ENCODE measurements at places on chromosomes 13 and 19.

DNA sequence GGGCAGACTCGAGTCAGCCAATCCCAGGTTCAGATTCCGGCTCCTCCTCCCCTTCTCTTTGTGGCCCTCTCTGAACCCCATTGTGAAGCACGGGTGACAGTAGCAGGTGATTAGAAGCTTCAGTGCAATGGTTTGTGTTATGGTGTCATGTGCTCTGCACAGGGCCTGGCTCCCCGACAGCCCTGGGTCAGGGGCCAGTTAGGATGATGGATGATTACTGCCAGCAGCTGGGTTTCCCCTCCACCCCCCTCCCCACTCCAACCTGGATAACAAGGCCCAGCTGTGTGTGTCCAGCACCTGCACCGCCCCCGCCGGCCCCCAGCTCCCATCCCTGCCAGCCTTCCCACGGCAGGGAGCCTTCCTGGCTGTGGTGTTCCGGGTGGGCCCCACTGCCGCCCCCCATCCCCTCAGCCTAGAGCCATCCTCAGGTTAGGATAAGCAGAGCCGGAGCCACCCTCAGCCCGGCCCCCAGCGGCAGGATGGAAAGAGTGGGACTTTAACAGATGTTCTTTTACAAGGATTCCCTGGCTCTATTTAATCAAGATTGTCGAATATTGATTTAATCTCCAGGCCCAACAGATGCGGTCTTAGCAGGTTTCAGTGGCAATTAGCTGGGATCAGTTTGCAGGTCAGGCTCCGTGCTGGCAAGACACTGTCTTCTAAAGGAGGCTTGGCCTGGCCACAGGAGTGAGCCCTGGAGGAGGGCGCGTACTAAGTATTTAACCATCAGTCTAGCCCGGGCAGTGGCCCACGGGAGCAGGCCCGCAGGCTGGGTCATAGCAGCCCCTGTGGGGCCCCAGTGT, 156.2 kb downstream of the SIPA1L3 start:
- no peak for DNase-seq

DNA sequence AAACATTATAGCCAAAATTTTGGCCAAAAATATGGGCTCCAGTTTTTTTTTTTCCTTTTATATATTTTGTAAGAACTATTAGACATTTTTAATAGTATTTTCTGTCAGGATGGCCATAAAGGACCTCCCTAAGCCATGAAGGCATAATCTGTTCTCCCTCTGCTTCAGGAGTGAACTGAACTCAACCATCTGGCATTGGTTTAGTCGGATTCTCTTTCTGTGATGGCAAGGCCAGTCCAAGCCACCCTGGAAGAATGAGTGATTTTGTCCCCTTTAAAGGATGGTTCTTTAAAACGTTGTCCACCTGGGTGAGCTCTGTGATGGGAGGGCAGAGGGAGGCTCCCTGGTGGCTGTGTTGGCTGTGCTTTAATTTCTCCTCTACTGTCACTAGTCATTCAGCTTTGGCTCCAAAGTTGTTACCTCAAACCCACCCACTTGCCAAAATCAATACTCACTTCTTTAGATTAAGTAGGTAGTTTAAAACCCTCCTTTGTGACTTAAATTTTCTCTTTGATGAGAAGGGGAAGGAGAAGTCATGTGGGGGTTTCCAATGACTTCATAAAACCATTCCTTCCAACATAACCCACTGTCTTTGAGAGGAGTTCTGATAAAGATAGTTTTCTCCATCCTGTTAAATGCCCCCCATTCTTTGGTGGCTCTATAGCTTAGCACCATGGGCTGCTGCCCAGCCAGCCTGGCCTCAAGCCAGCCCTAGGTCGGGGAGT, 4.4 kb downstream of the TNFRSF19 start:
- DNase-seq: no peak

DNA sequence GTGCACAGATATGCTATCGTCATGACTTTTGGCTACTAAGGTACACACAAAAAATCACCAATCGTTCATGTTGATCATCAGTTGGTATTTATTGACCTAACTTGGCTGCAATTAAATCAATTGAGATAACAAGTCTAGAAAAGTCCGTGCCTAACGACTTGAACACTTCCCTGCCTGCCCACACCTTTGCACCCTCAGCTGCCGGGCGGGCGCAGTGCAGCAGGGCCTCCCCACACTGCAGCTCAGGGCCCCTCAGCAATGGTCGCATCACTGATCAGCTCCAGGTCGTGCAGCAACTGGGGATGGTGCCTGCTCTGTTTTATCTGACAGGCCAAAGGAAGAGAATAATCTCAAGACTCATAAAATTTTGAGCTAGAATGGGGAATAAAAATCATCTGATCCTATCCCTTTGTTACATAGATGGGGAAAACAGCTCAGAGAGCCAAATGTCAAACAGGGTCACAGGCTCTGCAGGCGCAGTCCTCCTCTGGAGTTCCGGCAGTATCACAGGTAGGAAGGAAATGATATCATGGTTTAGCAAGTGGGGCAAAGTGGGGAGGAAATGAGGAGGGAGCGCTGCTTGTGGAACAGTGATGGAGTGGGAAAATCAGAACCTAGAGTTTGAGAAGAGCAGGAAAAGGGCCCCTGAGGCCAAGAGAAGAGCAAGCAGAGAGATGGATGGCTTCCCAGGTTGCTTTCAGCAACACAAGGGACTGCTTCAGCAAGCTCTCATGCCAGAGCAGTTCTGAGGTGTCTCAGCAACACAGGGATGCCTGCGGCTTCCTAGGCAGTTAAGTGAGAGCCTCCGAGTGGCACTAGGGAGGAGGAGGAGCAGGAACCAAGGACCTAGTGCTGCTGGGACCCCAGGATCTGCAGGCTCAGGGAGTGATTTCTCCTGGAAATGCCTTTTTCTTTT, 57.5 kb downstream of the SLC7A1 start:
- no peak for DNase-seq

- DNase-seq: peak; percentile 81
These were observed 513 bp downstream of the CIRBP start for GRCh38 chr19:1269478-1270212.

DNA sequence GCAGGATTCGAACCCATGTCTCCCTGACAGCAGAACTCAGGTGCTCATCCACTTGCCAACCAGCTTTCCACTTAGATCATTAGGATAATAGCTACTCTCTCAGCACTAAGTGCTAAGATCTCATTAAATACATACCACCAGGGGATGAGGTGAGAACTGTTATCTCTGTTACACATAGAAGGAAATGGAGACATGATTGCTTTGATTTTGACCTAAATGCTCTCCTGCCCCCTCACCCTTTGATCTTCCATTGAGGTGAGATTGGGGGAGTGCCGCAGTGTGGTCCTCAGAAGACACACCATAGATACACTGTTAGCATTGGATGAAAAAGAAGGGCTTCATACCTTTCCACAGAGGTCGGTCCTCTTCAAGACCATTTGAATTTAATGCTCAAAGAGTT, 38.9 kb upstream of the NPAS1 start:
- no peak for DNase-seq

- DNase-seq: no peak
These were observed 153.5 kb upstream of the KLF12 start for GRCh38 chr13:74287724-74288169.

- DNase-seq: no peak
These were observed 528.6 kb downstream of the SUCLA2 start for GRCh38 chr13:47472516-47472915.

GRCh38 chr19:4906963-4907362, 2.3 kb upstream of the UHRF1 start:
- no peak for DNase-seq

DNA sequence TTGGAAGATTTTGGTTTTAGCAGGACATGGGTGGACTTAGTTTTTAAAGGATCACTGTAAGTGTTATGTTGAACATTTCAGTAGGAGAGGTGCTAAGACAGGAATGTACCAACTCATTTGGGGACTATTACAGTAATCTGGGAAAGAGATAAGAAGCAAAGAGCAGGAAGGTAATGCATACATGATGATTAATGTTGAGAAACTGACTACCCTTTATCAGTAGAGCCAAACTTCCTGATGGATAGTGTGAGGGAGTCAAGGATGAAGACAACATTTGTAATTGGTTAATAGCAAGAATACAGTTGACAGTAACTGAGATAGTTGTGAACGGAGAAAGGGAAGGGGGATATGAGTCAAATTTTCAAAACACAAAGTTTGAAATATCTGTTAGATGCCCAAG, 421.9 kb upstream of the PRR20A start:
- DNase-seq: no peak

- DNase-seq: peak; percentile 26
These were observed 75.3 kb downstream of the CACNA1A start for GRCh38 chr19:13430790-13431582.

DNA sequence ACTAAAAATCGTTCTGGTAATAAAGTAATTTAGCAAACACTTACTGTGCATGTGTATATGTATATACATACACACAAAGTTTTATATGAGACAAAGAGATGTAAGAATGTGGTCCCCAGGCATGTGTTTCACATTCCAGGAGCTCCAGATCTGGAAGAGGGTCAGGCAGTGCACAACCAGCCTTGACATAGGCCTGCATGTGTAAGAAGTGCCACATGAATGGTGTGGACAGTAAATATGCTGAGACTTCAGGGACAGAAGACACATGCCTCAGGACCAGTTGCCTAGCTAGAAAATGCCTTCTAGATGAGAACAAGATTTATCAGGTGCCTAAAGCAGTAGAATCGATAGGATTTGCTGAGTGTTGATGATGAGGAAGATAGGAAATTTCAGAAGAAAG, 76.4 kb downstream of the FRY start:
- no peak for DNase-seq

DNA sequence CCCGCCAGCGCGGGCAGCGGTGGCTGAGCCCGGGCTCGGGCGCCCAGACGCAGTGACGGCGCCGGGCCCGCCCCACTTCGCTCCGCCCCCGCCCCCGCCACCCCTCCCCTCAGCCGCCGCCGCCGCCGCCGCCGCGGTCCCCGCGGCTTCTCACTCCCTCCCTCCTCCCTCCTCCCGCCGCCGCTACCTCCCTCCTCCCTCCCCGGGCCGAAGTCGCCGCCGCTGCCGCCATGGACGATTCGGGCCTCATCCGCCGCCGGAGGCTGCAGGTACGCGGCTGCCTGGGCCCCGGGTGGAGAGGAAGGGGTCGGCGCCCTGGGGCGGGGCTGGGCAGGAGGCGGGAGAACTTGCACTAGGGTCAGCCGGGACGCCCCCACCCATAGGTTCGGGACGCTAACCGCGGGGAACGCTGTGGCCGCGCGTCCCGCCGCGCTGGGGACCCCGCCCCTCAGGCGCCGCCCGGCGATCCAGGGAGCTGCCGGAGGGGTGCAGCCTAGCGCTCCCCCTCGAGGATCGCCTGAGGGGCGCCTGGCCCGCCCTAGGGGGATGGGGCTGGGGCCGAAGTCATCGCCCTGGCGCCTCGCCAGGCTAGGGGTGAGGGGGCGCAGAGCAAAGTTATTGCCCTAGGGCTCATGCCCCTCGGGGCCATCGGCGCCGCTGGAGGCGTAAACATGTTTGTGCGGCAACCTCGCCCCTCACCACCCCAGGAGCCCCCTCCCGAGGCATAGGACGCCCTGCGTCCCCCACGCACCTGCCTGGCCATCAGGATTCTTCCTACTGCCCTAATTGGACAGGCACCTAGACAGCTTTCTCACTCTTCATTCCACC, 427 bp downstream of the RTBDN start:
- DNase-seq: no peak

GRCh38 chr13:39516096-39516495, 86.9 kb downstream of the LHFPL6 start:
- DNase-seq: no peak

DNA sequence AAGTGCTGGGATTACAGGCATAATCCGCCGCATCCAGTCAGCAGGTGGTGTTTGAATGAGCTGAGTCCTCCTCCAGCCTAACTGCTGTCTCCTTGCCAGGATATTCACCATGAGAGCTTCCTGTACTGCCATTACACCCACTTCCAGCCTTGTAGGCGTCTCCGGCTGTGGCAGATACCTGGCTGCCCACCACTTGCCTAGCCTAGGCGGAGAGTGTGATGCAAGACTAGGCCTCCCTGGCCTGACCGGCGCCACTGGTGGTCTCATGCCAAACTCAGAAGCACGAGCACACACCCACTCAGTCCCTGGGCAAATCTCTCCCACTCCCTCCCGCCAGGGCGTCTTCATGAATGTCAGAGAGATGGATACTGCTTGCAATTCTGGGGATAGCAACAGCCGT, 16.6 kb downstream of the IL12RB1 start:
- DNase-seq: no peak

GRCh38 chr13:45243077-45243476, 42.2 kb upstream of the KCTD4 start:
- DNase-seq: no peak

GRCh38 chr19:45876411-45877197, 9.3 kb downstream of the IRF2BP1 start:
- no peak for DNase-seq

GRCh38 chr19:45421947-45422498, 1.7 kb downstream of the ERCC1 start:
- DNase-seq: no peak

GRCh38 chr13:65470781-65471180, 1759.4 kb downstream of the PCDH9 start:
- no peak for DNase-seq

DNA sequence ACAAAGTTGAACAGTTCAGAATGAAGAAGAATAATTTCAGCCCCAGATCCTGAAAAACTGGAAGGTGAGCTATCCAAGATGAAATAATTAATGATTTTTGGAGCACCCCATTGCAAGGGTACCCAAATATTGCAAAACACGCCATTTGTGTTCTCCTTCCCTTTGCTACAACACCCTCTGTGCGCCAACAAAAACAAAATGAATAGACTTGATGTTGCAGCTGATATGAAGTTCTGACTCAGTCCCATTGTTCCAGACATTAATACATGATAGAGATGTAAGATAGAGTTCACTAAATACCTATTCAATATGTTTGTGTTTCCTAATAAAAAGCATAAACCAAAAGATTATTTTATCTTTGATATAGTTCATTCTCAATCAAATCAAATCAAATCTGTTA, 287.5 kb upstream of the SOX21 start:
- DNase-seq: no peak

DNA sequence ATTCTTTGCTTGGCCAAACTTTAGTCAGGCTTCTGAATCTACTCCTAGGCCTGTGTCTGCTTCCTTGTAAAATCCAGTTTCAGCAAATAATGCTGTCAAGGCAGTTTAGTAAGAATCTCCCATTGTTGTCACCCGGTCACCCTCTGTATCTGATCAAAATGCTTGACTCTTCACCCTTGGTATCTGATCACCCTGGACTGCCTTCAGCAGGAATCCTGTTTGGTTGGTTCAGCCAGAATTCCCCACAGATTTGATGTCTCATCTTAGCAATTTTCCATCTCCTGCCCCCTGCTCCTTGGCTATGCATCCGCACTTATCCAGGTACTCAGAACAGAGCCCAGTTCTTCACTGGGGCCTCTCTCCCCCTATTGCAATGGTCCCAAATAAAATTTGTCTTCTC, 172.4 kb upstream of the UBL3 start:
- DNase-seq: no peak

GRCh38 chr13:21319869-21320641, 139.0 kb downstream of the ZDHHC20 start:
- DNase-seq: no peak

- no peak for DNase-seq
These were observed 1589.1 kb upstream of the SPRY2 start for GRCh38 chr13:81929988-81930387.

Measured in HL-60 (cell line).